ENCODE measurements at places on chromosomes 6 and 20. TPM values are rescaled to one million over a fixed set of nuclear protein-coding genes. Genes with fewer than 3 reads are reported as not detected.

RNF39 gene
- total RNA-seq, result not detected

RAB44 gene
- total RNA-seq, result not detected

EEF1A2 gene
- total RNA-seq, result 141 TPM

RPRD1B gene
- total RNA-seq, result 27.0 TPM

Data from A549 treated with CpdA at 1 μM for 4 hours (cell line).